ENCODE measurements at places on chromosomes 3 and 15.

DNA sequence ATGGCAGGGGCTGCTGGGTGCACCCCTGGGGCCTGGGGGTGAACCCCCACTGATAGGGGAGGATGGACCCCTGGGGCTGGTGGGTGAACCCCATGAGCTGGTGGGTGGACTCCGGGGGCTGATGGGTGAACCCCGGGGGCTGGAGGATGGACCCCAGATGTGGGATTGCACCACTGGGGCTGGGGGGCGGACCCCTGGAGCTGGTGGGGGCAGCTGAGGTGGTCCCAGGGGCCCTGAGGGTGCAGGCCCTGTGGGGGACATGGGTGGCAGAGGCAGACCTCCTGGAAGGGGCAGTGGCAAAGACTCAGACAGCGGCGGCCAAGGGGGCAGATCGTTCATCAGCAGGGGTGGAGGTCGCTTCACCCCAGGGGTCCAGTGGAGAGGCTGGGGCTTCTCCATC lies 17.4 kb upstream of the TXNRD3 start:
- DNase-seq: no peak

- DNase-seq: no peak
These were observed 153.4 kb downstream of the LMLN start for GRCh38 chr3:198113206-198114053.

- DNase-seq: no peak
These were observed 66.7 kb downstream of the BBX start for GRCh38 chr3:107589454-107589853.

- DNase-seq: no peak
These were observed 31.6 kb upstream of the CLASP2 start for GRCh38 chr3:33749546-33750210.

DNA sequence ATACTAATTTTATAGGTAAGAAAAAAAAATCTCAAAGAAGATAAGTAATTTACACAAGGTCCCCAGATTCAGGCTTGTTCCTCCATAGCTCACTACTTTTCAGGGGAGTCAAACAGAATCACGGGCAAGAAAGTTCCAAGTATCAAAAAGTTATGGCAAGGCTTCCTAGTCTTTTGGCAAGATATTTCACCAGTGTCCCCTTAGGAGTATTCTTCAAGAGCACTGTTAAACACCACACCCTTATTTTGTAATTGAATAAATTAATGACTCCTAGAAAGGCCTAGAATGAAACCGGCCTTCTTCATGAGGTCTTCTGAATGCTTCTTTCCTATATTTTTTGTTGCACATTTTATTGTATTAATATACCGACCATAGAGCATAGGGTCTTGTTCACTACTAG lies 109.7 kb downstream of the MYLK start:
- no peak for DNase-seq

DNA sequence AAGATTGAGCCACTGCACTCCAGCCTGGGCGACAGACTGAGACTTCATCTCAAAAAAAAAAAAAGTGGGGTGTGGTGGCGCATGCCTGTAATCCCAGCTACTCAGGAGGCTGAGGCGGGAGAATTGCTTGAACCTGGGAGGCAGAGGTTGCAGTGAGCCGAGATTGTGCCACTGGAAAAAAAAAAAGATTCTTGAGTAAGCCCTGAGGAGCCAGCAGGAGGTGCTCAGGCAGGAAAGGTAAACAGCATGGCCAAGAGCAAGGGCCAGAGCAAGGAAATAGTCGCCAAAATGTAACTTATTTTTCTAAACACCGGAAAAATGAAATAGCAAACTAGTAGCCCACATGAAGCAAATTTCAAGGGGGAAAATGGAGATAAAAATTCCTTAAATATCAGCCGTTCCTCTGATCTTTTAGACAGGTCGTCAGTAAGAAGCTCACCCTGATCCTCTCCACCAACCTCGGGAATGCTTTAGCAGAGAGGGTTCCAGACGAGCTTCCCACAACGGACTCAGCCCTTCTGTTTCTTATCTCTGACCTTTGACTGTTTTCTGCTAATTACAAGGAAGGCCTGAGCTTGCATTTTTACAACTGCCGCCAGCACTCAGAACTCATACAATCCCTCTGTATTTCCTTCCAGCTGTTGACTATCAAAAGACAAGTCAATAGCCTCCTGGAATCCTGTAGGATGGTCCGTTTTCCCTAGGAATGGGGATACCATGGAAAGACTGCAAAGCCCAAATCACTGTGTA lies 45.0 kb upstream of the AKAP13 start:
- no peak for DNase-seq

Measured in T-helper 17 cell (primary cell).